ENCODE measurements at places on chromosomes 3 and 15.
A peak's percentile ranks its signal among the peaks of the same experiment; 100 is the strongest.

- no peak for DNase-seq
Measured at GRCh38 chr3:54358969-54359694, 236.8 kb downstream of the CACNA2D3 start.

GRCh38 chr15:48432688-48433087 lies 101.5 kb downstream of the DUT start:
- no peak for DNase-seq

DNA sequence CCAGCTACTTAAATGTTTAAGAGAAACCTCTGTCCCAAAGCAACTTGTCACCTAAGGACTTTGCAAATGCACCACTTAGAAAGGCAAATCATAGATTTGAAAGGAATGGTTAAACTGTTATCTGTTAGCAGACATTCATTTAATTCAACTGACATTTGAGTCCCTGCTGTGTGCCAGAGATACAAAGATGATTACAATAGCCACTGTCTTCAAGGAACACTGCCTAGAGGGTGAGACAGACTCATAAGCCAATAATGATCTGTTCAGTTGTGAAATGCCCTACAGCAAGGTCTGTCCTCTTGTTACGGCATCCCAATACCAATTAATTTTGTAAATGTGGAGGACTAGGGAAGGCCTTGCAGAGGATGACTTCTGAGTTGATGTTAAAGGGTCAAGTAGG lies 113.1 kb downstream of the ATG7 start:
- no peak for DNase-seq

- no peak for DNase-seq
Measured at GRCh38 chr15:23572844-23573243, 7.4 kb downstream of the MKRN3 start.

DNA sequence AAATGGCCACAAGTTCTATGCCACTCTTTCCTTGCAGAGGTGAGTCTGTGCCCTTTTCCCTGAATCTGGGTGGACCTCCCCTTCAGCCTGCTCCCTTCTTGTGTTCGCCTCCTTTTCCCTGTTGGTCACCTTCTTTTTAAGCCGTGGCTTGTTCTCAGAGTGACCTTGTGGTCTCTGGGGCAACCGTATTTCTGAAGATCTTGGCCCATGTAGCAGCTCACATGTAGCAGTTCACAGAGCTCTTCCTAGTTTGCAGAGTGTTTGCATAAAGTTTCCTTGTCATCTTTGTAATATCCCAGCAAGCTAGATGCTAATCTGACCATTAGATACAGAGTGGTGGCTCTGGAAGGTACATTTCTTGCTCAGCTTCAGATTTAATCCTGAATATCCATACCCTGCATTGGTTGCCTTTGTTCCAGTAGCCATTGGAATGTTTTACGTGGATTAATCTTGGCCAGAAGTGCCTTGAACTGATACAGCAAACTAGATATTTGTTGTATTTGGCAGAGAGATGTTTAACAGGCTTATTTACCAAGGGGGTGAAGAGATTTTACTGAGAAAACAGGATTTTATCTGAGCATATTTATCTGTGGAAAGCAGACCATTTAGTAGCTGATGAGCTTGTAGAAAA lies 40.7 kb upstream of the BSN start:
- DNase-seq, result no peak

DNA sequence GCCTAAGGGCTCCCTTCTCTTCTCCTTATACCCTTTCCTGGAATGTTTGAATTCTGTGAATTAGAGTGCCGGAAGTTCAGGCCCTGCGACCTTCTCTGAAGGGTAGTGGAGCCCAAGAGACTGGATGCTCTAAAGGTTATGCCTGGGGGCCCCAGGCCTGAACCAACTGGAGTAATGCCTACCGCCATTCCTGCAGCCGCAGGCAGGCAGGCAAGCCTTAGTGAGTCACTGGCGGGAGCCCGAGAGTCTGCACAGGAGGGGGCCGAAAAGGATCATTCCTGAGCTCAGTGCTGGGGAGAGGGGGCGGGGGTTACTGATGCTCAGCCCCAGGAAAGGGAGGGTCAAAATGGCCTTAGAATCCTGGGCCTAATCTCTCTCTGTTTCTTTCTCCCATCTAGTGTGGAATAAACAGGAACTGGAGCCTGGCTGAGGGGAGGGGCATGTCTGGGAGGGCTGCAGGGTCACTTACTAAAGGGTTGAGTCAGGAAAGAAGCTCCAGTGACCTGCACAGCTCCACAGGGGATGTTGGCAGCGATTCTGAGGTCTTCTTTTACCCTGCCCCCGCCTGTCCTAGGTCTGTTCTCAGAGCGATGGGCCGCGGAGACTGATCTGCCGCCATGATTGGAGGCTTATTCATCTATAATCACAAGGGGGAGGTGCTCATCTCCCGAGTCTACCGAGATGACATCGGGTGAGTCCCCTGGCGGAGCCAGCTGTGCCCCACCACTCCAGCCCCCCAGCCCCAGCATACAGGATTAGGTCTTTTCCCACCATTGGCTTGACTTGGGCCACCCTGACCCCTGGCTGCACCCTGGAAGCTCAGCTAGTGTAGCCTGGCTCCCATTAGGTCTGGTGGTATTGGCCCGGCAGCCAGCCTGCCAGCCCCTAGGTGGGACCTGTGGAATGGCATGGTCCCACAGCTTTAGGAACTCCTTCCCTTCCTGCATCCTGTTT lies 2.0 kb downstream of the AP2M1 start:
- DNase-seq, result no peak

GRCh38 chr3:14725564-14726440 lies 50.9 kb downstream of the C3orf20 start:
- no peak for DNase-seq

GRCh38 chr15:34794590-34795206 lies 651 bp downstream of the ACTC1 start:
- no peak for DNase-seq

DNA sequence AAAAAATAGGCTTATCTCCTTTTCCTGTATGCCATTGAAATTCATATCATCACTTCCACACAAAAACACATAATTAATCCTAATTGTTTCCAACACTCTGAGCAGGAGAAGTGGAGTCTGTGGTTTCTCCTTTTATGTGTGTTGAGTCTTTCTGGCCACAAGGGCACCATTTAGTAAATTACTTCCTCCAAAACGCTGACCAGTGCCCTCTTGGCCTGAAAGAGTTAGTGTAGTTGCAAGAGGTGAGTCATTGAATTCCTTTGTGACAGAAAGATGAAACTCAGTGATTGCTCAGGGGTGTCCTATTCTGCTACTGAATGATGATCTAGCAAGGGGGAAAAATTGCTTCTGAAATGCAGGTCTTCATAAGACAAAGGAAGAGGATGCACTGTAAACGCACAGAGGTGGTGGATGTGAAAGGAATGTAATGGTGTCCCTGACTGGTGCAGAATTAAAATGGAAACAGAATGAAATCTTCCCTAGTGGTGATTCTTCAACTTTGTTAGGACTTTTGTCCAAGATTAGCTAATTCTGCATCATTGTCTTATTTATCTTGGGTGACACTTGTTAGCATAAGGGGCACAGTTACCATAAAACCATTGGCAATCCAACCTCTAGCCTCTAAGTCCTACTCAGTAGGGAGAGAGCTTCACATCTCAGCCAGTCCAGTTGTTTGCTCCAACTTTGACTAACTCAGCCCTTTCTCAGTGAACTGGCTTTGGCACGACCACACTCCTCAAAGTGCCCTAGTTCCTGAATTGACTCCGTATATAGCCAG lies 208.4 kb upstream of the NANOGP8 start:
- no peak for DNase-seq

DNA sequence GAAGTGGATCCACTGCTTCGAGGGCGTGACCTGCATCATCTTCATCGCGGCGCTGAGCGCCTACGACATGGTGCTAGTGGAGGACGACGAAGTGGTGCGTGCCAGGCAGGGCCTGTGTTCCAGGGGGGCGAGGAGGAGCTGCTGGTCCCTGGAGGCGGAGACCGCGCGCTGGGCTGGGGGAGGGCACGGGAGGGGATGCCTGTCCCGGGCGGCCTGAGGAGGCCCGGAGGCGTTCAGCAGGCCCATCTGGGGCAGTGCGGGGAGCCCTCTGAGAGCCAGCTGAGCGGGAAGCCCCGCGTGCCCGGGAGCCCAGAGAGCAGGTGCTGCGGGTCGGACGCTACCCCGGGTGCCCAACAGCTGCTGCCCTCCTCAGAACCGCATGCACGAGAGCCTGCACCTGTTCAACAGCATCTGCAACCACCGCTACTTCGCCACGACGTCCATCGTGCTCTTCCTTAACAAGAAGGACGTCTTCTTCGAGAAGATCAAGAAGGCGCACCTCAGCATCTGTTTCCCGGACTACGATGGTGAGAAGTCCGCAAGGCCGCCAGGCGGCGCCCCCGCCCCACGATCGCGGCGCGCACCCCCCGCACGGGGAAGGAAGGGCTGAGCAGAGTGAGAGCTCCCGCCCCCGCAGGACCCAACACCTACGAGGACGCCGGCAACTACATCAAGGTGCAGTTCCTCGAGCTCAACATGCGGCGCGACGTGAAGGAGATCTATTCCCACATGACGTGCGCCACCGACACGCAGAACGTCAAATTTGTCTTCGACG lies 2.9 kb downstream of the GNAT1 start:
- peak; percentile 79 for DNase-seq

DNA sequence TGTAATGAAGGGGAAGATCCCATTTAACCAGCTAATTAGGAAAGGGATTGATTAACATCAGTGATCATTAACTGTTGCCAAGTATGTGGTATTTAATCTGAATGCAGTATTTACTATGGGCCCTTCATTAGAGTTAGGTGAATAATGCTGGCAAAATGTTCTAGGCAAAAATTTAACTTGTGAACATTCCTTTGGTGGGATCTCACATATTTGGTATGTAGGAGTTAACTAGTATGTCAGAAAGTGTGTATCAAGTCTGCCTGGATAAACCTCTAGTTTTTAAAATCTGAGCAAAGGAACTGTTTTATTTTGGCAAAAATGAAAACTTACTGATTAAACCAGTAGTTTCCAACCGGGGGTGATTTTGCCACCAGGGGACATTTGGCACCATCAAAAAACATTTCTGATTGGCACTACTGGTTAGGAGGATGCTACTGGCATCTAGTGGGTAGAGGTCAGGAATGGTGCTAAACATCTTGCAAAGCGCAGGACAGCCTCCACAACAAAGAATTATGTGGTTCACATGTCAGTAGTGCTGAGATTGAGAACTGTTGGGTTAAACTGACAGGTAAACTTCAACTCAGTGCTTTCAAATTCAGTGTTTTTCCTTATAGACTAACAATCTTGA lies 22.5 kb downstream of the LRTM1 start:
- no peak for DNase-seq

- no peak for DNase-seq
Measured at GRCh38 chr3:138477801-138478200, 43.4 kb downstream of the ESYT3 start.

GRCh38 chr3:11379824-11380701 lies 107.9 kb downstream of the ATG7 start:
- no peak for DNase-seq

GRCh38 chr15:55031727-55032126 lies 165.0 kb downstream of the RSL24D1 start:
- DNase-seq, result no peak

DNA sequence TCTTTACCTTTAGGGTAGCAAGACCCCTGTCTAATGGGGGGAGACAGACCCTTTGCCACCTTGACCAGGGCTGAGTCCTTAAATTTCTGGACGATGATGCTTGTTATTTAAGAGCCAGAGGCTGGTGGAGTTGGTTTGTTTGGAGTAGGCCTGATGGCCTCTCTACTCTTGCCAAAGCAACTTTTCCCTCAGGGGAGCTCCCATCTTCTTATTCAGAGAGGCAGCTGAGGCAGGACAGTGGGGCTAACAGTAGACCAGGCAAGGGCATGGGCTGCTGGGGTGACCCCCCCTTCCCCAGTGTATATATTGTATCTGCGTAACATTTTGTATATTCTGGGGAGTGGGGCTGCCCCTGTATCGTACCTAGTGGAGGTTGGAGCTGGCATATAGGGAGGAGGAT lies 10.3 kb downstream of the RPS17 start:
- no peak for DNase-seq

DNA sequence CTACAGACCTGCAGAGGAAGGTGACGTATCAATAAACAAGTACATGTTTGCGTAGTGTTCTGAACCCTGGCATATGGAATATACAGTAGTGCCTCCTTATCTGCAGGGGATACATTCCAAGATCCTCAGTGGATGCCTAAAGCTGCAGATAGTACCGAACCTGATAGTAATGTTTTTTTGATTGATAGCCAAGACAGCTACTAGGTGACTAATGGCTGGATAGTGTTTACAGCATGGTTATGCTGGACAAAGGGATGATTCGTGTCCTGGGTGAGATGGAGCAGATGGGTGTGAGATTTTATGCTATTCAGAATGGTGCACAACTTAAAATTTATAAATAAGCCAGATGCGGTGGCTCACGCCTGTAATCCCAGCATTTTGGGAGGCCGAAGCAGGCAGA lies 55.8 kb upstream of the IGF2BP2 start:
- no peak for DNase-seq

GRCh38 chr3:114839476-114839875 lies 307.6 kb downstream of the ZBTB20 start:
- no peak for DNase-seq

DNA sequence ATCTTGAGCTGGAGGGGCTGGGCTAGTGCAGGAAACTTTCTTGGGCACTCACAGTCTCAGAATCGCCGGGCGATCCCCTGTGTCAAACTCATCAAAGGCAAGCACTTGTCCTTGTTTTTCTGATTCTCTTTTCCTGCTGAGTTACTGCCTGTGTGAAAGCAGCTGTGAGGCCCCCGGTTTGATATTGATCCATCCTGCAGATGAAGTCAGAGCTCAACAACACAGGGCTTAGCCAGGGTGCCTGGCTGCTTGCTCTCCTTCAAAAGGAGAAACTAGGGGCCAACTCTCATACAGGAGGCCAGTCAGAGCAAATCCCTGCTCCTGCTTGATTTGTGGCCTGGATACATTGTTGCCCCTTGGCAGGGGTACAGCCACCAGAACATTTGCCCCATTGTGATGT lies 22.9 kb downstream of the CLSTN2 start:
- DNase-seq, result no peak

GRCh38 chr15:98034731-98035130 lies 74.2 kb downstream of the ARRDC4 start:
- DNase-seq, result no peak

DNA sequence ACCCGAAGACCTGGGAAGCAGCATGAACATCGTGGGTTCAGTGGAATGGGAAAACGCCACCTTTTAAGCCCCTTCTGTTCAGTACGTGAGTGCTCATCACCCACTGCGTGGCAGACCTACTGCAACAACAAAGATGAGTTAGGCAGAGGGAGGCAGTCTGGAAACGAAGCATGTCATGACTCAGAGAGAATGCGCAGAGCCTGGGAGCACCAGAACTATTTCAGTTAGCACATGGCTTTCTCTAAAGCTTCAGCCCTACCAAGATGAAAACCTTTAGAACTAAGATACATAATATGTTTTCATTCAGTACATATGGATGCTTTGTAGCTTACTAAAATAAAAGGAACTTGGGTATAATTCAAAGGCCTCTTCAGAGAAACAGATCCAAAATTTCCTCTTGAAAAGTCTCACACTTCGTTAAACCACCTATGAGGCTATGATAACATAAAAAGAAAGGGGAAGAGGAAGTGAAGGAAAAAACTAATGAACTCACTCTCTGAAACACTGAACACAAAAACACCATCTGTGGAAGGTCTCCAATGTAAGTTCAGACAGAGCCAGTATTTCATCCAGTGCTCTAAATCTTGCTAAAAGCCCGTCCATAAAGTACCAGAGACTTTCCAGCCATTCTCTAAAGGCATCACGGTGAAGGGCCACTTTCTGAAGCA lies 140.1 kb downstream of the OCA2 start:
- DNase-seq, result no peak

All from stimulated activated CD8-positive, alpha-beta memory T cell treated with anti-CD3 and anti-CD28 coated beads, Interleukin-2, amount 100 ng/mL, for 1 hour (primary cell).